Suppressor macrophage treated with lipopolysaccharide for 4 hours (primary cell): ENCODE measurements at places on chromosomes 7 and 10.

- DNase-seq: peak; percentile 84
Observed at GRCh38 chr10:11631890-11632587, 20.6 kb upstream of the USP6NL start.

GRCh38 chr7:125465527-125465926 lies 535.9 kb upstream of the POT1 start:
- no peak for DNase-seq

- no peak for DNase-seq
Observed at GRCh38 chr10:1290071-1290471, 233.9 kb downstream of the WDR37 start.

DNA sequence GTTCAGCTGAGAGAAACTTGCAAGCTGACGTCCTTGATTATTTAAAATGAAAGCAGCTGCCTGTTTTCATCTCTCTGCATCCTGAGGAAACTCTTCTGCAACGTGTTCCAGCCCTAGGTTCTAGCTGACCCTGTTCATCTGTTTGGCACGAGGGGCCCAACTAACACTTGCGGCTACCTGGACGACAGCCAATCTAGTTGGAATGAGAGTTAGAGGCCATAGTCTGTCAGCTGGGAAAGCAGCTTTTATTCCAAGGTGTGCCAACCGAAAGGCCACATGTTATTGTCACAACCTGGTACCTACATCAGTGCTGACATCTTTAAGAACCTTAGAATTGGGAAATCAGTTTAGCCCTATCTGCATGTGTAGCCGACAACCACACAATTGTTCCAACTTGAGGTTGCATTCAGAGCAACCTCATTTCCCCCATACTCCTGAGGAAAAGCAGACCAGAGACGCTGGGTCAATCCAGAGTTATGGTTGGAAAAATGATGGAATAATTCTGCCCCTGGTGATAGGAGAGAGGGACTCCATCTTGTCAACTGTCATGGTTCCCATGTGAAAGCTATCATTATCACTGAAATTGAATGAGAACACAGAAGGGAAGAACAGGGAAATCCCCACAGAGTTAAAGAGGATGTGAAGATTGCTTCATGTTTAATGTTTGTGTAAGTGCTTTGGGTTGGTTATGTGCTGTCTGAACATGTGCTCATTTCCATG lies 121.6 kb downstream of the EGFR start:
- peak; percentile 2 for DNase-seq

DNA sequence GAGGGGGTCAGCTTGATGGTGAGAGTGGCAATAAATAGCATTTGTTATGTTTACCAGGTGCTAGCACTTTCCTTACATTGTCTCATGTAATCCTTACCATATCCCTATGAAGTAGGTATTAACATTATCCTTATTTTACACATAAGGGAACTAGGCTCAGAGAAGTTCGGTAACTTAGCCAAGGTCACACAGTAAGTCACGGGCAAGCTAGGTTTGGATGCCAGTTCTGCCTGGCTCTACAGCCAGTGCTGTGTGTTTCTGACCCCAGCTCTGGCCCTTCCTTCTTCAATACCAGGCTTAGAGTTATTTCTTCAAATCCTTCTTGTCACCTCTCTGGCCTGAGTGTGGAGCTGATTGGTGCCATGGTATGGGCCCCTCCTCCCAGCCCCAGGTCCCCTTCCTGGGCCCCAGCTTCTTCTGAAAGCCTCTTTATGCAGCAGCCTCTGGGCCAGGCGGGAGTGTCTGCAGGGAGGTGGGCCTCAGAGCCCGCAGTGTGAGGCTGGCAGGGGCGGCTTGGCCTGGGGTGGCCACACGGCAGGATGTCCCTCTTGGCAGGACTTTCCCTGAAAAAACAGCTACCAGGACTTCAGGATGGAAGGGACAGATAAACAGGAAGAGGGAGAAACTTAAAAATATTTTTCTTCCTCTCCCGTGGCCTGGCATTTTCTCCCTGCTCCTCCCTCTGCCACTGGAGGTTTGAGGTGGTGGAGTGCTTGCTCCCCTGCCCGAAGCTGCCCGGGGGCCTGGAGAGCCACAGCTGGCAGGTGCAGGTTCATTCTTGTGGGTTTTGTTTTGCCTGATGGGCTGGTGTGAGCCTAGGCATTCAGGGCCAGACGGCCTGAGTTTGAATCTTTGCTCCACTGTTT lies 20.6 kb downstream of the PALD1 start:
- DNase-seq: no peak

GRCh38 chr7:3229904-3230470 lies 71.1 kb upstream of the SDK1 start:
- DNase-seq: no peak
